ENCODE measurements at places on chromosomes 7 and 10.

DNA sequence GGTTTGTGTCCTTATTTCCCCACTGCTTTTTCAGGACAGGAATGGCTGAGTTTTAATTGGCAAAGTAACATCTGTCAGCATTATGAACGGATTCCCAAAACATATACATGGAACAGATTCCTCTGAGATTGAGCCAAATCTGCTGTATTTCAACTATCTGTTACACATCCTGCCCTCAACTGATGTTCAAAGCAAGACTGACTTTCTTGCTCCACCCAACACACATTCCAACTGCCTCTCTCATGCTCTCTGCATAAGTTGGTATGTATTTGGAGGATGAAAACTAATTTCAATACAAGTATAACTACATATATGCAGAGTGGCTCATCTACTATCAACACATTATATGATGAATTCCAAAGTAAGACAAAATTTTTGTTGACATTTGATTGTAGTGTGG is 342.2 kb downstream of the GATA3 start:
- DNase-seq: no peak

DNA sequence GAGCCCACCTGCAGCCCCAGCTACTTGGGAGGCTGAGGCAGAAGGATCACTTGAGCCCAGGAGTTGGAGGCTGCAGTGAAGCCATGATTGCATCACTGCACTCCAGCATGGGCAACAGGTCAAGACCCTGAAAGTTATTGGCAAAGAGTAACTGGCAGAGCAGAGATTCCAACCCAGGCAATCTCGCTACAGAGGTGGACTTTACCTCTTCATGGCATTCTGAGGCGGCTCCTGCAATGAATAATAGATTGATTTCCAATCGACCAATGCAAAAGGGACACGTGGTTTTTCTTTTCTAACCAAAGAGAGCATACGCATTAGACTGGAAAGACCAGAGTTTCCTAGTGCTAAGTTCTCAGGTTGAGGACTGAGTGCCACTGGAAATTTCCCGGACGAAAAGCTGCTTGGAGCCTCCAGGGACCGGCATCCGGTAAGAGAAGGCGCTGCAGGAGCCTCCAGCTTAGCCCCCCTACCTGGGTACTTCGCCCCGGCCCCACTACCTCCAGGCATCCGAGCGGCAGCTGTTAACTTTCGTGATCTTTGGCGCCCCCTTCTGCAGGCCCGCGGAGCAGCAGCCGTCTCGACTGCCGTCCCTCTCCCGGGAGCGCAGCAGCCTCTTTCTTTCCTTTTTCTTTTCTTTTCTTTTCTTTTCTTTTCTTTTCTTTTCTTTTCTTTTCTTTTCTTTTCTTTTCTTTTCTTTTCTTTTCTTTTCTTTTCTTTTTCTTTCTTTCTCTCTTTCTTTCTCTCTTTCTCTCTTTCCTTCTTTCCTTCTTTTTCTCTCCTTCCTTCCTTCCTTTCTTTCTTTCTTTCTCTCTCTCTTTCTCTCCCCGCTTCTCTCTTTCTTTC is 4.1 kb downstream of the MBLAC1 start:
- peak; percentile 77 for DNase-seq

GRCh38 chr7:50310361-50310760 is 5.8 kb downstream of the IKZF1 start:
- no peak for DNase-seq

- peak; percentile 75 for DNase-seq
These were observed 10.6 kb upstream of the LYZL2 start for GRCh38 chr10:30639946-30640786.

DNA sequence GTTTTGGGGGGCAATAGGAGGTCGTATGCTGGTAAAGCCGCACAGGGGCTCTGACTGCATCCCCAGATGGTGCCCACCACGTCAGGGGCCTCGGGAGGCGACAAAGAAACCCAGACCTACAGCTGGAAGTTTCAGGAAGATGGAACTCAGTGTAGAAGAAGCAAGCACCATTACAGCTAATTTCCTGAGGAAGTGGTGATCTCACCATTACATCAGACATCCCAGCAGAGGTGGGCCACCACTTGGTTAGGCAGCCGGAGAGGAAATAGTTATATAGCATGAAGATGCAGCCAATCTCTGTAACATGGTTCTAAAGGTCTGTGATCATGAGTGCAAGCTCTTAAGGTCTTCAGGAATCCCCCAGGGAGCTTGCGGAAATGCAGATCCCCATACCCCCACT is 127.3 kb upstream of the PCBD1 start:
- DNase-seq: no peak
